ENCODE measurements at places on chromosomes 4 and X.

GRCh38 chr4:183291070-183291469 lies 29.0 kb downstream of the CLDN22 start:
- no peak for DNase-seq

DNA sequence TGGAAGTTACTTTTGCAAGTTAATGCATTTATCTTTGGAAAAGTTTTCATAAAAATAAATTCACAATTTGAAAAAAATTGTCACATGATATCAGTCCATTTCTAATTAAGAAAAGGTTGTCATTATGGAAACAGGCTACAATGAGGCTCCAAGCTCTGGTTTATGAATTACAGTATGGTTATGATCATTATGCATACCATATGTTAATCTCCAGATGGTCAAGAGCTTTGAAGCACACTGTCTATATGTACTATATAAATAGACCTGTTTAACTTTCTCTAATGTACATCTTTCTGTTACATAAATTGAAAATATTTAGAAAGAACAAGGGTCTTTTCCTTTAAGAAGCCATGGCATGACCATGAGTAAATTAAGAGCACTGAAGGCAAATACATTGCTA lies 2338.8 kb downstream of the PCDH7 start:
- no peak for DNase-seq

DNA sequence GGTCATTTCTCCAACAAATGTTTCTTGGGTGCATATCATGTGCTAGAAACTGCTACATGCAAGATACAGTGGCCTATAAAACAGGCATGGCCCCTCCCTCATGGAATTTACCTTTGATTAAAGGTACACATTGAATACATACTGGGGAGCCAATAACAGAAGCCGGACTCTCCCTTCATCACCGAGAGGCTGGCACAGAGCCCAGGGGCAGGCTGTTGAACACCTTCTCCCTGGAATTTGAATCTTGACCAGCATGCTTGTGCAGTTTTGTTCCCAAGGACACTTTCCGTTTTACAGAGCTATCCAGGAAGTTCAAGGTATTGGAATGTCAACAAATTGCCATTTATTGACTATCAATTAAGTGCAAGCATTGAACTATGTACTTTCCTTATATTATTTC lies 33.2 kb downstream of the PPARGC1A start:
- DNase-seq = no peak

DNA sequence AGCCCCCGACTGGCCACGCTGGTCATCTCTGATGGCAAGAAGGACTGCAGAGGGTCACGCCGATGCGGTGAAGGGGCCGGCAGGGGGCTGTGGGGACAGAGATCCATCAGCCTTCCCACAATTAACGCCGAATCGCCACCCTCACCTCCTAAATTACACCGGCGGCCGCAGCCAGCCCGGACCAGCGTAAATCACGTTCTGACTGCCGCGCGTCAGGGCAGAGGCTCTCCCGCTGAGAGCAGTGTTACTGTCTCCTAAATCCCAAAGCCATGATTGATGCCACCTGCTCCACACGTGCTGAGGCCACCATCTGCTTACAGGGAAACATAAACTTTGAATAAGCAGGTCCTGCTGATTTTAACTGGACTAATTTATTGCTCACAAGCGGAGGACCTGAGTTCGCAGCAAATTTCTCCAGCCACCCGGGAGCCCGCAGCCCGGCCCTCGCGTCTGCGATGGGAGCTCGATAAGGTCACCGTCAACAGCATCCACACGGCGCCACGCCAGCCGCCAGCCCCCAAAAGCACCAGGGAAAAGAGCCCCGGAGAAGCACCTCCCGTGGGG lies 127.3 kb upstream of the NKX1-1 start:
- DNase-seq = no peak

DNA sequence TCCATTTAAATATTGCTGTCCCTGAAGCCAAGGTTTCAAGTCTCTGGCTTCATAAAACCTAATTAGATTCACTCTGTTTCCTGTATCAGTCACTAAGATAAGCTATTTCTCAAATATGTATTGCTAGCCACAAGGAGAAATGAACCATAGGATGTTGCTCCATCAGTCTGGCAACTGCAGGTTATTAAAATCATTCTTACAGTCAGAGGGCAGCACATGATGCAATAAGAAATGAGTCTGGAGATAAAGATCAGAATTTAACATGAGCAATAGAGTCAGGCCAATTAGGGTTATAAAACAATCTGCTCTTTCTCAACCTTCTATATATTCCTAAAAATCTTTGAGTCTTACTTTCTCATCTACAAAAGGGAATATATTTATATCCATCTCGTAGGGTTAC lies 7.2 kb downstream of the PRKG2 start:
- DNase-seq = no peak

DNA sequence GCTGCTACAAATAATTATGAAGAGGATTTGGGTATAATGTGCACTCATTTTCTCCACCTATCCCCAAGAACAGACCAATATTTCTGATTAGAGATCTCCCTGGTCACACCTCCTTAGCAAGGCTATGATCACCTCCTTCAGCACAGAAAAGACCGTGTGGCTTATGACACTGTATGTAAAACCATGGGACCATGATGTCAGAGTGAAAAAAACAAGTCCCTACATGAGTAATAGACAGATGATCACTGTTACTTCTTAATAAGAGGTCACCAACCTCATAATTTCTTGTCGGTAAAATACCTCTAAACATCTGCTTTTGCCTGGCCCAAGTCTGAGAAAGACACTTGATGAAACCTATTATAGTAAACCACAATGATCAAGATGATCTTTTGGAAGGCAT lies 330.6 kb upstream of the F9 start:
- no peak for DNase-seq

GRCh38 chr4:119098306-119098705 lies 37.3 kb upstream of the MYOZ2 start:
- no peak for DNase-seq

DNA sequence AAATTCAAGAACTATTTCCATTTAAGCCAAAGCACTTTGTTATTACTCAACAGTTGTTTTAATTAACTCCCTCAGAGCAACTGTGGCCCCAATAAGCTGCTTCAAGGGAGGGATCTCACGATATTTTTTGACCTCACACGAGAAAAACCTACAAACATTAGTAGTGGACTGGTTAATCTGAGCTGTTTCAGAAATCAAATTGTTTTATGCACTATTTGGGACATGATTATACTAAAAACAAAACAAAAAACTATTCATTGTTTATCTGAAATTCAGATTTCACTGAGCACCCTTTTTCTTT lies 74.3 kb downstream of the DCHS2 start:
- no peak for DNase-seq

All from hippocampal formation (tissue), 2 donors.